Activated CD4-positive, CD25-positive, alpha-beta regulatory T cell treated with anti-CD3 and anti-CD28 coated beads, Interleukin-2, amount 50 U/mL, for 24 hours (primary cell): ENCODE measurements at places on chromosomes 16 and 17.

DNA sequence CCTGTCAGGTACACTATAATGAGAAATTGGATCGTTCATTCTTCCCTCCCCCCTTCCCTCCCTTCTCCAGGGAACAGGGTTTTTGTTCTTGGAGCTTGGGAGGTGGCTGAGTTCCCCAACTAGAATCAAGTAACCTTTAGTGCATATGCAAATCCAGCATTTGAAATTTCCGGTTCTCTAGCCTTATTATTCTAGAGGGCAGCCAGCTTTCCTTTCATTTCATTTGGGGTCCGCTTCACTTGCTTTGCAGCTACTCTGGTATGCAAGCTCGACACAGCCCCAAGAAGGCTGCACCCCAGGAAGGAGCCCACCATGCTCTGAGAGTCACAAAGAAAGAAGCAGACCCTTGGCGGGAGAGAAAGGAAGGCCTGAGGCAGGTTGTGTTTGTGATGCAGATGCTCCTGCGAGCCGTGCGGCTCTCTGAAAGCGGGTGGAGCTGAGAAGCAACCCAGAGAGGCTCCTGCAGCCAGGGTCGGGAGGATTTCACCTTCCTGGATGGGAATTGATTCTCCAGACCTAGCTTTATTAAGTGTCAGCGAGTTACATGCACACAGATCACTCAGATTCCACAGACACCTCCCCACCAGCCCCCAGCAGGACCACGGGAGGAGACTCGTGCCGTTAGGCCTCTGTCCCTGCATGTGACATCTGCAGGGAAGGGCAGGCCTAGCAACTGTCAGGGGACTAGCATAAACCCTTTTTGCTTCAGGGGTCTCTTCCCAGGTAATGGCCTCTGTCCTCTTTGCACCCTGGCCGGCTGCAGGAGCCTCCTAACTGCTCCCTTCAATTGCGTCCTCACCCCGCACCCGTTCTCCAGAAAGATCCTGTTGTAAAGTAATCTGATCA, 34.5 kb downstream of the PMM2 start:
- no peak for ATAC-seq

- peak; percentile 62 for ATAC-seq
Observed at GRCh38 chr17:4565209-4566141, 5.1 kb upstream of the GGT6 start.

DNA sequence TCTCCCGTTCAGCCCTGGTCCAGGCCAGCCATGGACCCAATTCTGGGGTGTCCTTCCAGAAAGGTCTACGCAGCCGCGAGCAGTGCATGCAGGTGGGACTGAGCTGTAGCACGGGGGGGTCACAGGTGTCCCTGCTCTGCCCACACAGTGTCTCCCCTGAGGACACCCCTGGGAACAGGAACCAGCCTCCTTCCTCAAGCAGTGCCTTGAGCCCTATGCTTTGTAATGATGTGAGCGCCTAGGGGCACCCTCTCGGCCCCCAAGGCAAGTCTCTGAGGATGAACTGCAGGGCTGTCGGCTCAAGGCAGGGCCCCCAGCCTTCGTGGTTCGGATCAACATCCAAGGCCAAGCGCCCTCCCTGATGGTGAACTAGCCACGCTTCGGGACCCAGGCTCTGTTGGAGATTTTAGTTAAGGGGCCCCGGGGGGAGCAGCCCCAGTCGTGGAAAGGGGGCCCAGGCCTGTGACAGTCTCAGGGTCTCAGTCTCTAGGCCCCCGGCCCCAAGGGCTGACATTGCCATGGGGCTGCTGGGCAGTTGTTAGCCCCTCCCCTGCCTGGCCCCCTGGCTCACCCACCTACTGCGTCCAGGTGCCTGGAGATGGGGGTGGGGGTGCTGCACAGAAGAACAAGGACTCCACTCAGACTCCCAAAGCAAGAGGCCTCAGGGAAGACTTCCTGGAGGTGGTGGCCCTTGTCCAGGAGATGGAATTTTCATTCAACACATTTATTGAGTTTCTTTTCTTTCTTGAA, 2.3 kb downstream of the IL17C start:
- no peak for ATAC-seq

DNA sequence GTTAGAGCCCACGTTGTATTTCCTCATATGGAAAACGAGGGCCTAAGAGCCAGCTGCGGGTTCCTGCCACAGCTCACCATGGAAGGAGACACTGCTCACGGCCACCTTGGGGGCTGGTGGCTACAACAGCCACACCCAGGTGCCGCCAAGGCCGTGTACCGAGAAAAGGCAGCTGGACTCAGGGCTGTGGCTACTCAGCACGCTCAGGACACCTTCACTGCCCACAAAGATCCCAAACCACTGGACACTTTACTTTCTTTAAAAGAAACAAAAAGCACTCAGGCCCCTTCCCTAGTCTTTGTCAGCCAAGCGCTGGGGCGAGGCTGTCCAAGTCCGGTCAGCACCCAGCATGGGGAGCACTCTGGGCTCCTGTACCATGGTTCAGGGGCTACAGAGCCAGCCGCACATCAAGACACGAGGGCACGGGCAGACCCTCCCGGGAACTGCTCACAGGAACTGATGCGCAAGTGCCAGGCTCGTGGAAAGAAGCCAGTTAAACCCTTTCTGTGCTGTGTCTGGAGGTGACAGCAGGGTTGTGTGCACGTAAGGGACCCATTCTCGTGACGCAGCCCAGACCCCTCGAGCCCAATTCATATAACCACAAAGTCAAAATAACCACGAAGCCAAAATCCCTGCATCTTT, 18.5 kb downstream of the SLC16A3 start:
- ATAC-seq, result no peak

- ATAC-seq, result no peak
Observed at GRCh38 chr17:39051001-39051585, 83.9 kb upstream of the FBXO47 start.

- ATAC-seq, result no peak
Observed at GRCh38 chr16:14205666-14206065, 134.5 kb downstream of the MRTFB start.

- ATAC-seq, result no peak
Observed at GRCh38 chr16:13333336-13333735, 431.9 kb downstream of the SHISA9 start.
